Fibroblast of mammary gland (primary cell): ENCODE measurements at places on chromosomes 2 and 18.

DNA sequence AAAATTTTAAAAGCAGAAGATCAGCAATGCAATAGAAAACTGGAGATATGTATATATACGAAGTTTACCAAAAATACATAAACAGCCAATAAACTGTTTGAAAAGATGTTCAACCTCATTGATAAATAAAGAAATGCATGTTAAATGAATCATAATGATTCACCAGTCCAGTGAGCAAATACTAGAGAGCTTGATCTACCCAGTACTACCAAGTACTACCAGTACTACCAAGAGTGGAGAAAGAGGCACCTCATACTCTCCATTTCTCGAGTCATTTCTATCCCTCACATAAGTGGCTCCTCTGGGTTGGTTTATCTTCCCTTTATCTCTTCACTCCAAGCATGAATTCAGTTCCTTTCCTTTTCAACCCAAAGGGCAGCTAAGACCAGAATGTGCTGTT, 138.9 kb downstream of the MREG start:
- DNase-seq, result peak; percentile 68

- DNase-seq, result peak; percentile 23
Observed at GRCh38 chr18:51039138-51040112, 9.4 kb downstream of the SMAD4 start.

- peak; percentile 97 for DNase-seq
Observed at GRCh38 chr2:98508709-98509066, 64.0 kb downstream of the INPP4A start.

- DNase-seq, result no peak
Observed at GRCh38 chr2:143354050-143354750, 225.0 kb downstream of the ARHGAP15 start.

- DNase-seq, result no peak
Observed at GRCh38 chr2:162330881-162331280, 12.4 kb upstream of the IFIH1 start.

- no peak for DNase-seq
Observed at GRCh38 chr2:19027626-19028025, 330.8 kb downstream of the OSR1 start.

GRCh38 chr2:215811409-215812345, 201.7 kb downstream of the MREG start:
- no peak for DNase-seq

- DNase-seq, result no peak
Observed at GRCh38 chr2:54042897-54043620, 72.3 kb upstream of the PSME4 start.

- DNase-seq, result peak; percentile 61
Observed at GRCh38 chr2:132623096-132623839, 46.7 kb downstream of the LYPD1 start.

- DNase-seq, result peak; percentile 50
Observed at GRCh38 chr2:9984871-9985480, 33.5 kb downstream of the GRHL1 start.

- DNase-seq, result no peak
Observed at GRCh38 chr2:152552888-152553287, 164.4 kb downstream of the PRPF40A start.

DNA sequence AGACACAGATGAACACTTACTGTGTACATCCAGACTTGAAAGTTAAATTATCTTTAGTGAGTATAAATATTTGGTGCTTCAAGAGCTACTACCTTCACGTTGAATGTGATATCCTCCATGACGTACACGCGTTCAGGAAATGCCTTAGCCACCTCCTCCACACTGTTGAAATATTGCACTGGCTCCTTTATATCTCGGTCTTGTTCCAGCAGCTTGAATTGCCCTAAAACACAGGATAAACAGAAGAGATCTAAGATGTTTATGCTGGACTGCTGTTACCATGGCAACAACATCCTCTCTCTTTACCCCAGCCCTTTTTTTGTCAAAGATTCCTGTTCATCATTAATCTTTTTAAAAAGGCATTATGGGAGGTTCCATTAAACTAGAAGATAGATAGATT, 120.3 kb downstream of the MEP1B start:
- peak; percentile 48 for DNase-seq
